HS-5 (cell line): ENCODE measurements at places on chromosomes 16 and 17.

GRCh38 chr17:78793968-78794367 is 11.9 kb upstream of the CYTH1 start:
- no peak for DNase-seq

DNA sequence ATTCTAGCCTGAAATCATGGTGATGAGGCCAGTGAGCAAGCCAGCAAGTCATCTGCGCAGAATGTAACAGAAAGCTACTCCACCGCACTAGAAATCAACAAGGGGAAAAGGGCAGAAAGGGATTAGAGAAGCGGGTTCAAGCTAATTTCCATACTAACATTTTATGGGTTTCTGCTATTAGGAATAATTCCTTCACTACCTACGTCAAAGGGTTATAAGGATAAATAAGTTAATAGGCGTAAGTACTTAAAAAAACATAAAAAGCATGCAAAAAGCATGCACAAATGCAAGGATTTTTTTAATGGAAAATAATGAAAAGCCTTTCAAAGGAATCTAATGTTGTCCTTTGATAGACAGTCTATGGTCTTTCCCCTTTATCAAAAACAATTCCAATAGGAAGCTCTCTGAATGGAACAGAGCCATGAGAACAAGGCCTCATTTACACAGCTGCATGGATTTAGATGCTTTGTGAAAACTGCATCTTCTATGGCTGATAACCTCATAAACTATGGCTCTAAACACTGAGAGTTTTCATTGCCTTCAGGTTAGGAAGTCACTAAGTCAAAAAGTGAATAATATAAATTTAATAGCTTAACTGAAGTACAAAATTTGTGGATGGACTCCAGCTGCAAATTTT is 5.6 kb downstream of the EMC8 start:
- no peak for DNase-seq

DNA sequence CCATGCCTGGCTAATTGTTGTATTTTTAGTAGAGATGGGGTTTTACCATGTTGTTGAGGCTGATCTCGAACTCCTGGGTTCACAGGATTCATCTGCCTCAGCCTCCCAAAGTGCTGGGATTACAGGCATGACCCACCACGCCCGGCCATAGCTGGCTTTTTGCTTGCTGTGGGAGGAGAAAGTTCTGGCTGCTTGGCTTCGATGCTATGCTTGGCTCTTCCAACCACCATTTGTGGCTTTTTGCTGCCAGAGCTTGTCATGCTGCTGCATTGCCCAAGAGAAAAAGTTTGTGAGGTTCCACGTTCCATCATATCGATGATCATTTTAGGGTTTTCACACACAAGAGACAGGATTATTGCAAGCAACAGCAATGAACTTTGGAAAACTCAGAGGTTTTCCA is 16.2 kb downstream of the BMERB1 start:
- no peak for DNase-seq

GRCh38 chr16:29198231-29198630 is 208.3 kb downstream of the NPIPB11 start:
- DNase-seq: no peak
